ENCODE measurements at places on chromosomes 3 and 15.

DNA sequence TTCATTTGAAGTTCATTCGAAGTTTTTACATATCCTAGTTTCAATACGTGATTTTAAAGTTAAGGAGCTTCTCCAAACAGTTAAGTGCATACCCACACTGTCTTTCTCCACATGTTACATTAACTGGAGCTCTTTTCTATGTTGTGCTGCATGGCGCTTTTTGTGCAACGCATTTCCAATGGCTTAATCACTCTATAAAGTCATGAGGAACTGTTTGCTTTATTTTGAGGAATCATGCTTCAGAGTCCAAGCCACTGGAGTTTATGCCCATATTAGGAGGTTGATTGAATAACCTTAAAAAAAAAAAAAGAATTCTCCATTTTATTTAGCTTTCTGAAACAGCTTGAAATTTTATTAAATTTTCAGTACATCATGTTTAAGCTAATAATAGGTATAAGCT lies 109.4 kb upstream of the MBNL1 start:
- DNase-seq: no peak

GRCh38 chr15:31178705-31179104 lies 77.2 kb upstream of the TRPM1 start:
- DNase-seq: no peak

GRCh38 chr3:94573337-94573736 lies 510.5 kb downstream of the NSUN3 start:
- DNase-seq: no peak

DNA sequence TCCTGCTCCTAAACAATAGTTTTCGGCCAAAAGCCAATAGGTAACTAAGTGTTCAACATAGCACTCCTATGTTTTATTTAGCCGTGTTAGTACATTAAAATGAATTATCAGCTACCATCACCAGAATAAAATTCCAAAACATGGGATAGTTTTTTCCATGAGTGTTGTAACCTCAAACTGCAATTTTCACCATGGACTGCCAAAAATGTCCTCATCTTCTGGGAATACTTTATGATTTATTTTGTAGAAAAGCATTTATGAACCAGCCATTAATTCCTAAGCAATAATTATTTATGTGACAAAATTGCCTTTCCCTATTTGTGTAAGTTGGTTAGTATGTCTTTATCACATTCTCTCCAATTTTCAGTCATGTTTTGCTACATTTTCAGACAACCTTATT lies 438.1 kb downstream of the NAALADL2 start:
- DNase-seq: no peak

GRCh38 chr3:112779558-112780480 lies 66.8 kb downstream of the CD200R1L start:
- no peak for DNase-seq

Measured in CD4-positive, alpha-beta T cell treated with Interferon alpha-2 for 1 hour (primary cell).